Pancreas (tissue), 10 donors: ENCODE measurements at places on chromosomes 4 and X. TPM values are rescaled to one million over a fixed set of nuclear protein-coding genes. Genes with fewer than 3 reads are reported as not detected.
A peak's percentile ranks its signal among the peaks of the same experiment; 100 is the strongest.

Gene TCEAL6
- polyA plus RNA-seq = 2.2 TPM

DNA sequence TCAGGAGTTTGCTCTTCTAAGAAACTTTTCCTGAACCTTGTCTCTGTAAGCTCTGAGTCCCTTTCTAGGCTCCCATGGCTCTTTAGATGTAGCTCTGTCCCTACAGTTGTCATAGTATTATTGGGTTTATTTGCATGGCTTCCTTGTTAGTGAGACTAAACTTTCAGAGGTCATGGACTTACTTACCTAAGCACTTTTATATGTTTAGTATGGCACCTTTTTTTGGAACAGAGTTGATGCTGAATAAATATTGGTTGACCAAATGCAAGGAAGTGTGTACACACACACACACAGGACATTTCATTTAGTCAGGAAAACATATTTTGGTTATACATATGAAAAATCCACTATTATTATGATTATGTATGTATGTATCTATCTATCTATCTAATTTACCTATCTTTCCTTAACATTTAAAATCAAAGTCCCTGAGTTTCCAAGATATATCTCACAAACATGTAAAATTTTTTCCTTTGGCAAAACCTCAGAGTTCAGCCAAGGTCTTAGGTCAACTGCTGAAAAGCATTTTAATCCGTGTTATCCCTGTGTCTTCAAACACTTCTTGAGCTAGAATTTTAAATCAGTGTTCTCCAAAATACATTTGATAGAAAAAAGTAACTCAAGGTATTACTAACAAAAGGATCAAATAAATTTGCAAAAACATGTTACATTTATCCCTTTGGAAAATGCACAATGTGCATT is 47.1 kb upstream of the GBA3 start:
- DNase-seq = no peak

DNA sequence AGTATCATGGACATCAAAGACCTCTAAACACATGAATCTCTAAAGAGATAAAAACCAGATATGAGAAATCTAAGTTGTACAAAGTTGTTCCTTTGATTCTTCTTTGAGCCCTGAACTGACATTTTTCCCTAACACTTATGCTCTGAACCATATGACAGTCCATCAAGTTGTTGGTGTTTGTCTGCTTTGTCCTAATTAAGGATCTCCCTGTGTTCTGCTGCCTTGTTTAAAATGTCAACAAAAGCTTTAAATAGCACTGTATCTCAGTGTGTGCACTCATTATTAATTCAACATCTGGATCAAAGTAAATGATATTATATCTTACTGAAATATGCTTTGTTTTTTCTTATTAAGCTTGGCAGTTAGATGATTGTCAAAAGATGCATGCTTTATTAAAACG is 321.8 kb downstream of the MAPK10 start:
- DNase-seq = no peak

- DNase-seq = no peak
These were observed 2.0 kb upstream of the ATRX start for GRCh38 chrX:77788050-77788449.

GRCh38 chrX:16418650-16419049 is 231.3 kb upstream of the S100G start:
- no peak for DNase-seq

GRCh38 chrX:11189097-11189496 is 78.0 kb downstream of the HCCS start:
- no peak for DNase-seq

Gene MAOB
- polyA plus RNA-seq = 15.1 TPM

DNA sequence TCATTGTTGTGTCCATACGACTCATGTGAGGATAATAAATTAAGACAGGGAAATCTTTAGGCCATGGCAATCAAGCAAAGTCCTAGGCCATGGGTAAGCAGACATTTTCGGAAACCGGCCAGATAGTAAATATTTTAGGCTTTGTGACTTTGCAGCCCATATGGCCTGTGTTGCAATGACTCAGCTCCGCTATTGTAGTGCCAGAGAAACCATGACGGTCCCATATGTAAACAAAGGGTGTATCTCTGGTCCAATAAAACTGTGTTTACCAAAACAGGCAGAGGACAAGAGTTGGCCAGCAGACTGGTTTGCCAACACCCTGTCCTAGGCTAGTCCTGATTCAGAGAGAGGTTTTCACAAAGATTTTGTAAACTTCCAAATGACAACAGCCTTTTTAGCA is 5.0 kb downstream of the FAM114A1 start:
- DNase-seq = peak; percentile 35

Gene PASD1
- not detected for polyA plus RNA-seq

DNA sequence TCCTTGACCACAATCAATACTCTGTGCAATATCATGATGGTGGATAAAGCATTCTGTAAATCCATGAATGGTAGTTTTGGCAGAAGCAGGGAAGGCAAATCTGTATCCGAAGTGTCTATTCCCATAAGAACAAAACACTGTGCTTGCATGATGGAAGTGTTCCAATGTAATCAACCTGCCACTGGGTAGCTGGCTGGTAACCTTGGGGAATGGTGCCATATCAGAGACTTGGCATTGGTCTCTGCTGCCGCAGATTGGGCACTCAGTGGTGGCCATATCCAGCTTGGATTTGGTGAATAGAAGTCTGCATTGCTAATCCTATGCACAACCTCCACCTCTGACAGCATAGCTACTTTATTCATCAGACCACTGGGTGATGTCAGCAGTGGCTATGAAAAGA is 114.3 kb upstream of the EMCN start:
- peak; percentile 87 for DNase-seq

DNA sequence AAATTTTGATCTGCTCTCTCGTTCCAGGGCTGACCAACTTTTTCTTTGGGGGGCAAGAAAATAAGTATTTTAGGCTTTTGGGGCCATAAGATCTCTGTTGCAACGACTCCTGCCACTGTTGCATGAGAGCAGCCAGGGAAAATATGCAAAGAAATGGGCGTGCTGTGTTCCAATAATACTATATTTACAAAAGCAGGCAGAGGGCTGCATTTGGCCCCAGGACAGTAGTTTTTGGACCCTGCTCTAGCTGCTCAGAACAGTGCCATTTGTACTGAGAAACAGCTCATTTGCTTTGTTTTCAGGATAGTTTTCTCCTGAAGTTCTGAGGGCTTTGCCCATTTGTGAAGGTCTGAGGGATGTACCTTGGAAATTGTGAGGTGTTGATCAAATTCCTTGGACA is 135.1 kb upstream of the MBNL3 start:
- DNase-seq = no peak

DNA sequence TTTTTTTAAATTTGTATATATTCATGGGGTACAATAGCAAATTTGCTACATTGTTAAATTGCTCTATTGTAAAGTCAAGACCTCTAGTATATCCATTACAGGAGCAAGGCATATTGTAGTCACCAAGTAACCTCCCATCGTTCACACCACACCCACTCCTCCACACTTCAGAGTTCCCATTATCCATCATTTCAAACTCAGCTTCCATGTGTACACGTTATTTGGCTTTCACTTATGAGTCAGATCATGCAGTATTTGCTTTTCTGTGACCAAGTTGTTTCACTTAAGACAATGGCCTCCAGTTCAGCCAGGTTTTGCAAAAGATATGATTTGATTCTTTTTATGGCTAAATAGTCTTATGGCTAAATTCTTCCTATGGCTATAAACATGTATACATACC is 2614.2 kb downstream of the PCDH7 start:
- no peak for DNase-seq

Gene TMPRSS11A
- polyA plus RNA-seq = not detected

Gene TMPRSS11F
- not detected for polyA plus RNA-seq

DNA sequence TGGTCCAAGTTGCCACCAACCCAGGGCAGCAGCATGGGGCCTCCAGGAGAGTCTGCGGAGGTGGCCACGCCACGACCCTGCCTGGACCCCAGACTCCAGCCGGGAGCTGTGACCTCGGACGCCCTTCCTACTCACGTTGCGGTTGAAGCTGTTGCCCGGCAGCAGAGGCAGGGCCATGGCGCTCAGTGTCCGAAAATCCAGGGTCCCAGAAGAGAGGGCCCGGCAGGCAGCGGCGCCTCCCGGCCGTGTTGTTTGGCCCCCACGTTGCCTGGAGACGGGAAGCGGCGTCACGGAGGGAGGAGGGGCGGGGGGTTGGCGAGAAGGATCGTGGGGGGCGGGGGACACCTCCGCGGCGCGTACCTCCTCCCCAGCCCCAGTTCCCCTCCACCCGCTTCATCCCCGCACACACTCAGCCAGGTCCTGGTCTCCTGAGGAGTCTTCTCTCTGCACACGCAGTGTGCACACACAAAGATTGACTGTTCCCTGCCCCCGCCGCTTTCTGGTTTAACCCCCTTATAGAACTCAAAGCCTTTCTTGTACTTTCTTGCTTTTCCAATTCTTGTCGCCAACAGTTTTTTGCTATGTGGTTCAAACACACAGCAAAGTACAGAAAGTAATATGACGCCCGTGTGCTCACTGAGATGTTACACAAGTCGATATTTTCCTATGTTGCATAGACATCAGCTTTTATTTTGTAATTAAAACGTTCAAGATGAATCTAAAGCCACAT is at the start of gene EFHC2:
TSS of gene EFHC2 (minus strand) at position 261 of the 730 bp plus-strand sequence. CDS start at position 177, 84 bp downstream.
- DNase-seq = peak; percentile 10

Gene GPC3
- 2.9 TPM for polyA plus RNA-seq

DNA sequence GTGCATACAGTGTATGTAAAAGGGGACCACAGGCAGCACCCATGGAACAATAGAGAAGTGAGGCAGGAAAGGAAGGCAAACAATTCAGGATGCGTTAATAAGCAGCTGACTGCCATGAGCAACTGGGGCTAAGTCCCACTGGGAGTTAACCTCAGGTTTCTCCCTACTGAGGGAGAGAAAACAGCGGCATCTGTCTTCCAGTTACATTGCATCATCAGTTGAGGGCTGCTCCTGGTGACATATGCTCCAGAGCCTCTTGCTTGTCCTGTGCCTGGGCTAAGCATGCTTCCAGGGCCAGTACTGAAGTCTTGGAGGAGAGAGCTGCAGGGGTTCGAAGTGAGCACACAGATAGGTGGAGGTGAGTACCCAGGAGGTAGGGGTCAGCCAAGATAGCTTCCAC is 24.3 kb downstream of the RAI2 start:
- no peak for DNase-seq

- DNase-seq = no peak
These were observed 80.3 kb upstream of the DCLK2 start for GRCh38 chr4:149997881-149998421.

GRCh38 chr4:38567457-38567856 is 96.5 kb upstream of the KLF3 start:
- no peak for DNase-seq

Gene IL3RA
- polyA plus RNA-seq = 5.8 TPM

GRCh38 chrX:66622209-66622608 is 16.7 kb downstream of the EDA2R start:
- DNase-seq = no peak

DNA sequence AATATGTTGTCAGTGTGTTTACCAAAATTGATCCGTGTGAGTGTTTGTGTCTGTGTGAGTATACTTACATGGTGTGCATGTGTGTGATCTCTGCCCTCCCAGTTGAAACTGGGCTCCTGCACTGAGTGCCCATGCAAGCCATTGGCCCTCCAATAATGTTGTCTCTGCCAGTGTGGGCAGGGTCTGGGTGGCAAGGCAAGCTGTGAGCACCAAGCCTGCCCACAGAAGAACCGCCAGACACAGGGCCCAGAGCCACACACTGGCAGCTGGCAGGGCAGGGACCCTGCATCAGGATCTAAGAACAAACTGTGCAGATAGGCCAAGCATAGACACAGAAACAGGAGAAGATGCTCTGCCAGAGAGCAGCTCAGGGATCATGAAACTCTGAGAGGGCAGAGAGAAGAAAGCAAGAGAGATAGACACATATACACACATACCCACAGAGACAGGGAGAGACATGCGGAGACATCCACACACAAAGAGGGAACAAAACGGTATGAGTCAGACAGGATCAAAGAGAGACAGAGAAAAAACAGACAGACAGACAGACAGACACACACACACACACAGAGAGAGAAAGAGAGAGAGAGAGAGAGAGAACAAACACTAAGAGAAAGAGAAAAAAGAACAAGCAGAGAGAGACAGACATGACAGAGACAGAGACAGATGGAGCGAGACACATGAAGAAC is 555.0 kb downstream of the MID1IP1 start:
- DNase-seq = no peak

Gene ARHGEF38
- polyA plus RNA-seq = 6.8 TPM

DNA sequence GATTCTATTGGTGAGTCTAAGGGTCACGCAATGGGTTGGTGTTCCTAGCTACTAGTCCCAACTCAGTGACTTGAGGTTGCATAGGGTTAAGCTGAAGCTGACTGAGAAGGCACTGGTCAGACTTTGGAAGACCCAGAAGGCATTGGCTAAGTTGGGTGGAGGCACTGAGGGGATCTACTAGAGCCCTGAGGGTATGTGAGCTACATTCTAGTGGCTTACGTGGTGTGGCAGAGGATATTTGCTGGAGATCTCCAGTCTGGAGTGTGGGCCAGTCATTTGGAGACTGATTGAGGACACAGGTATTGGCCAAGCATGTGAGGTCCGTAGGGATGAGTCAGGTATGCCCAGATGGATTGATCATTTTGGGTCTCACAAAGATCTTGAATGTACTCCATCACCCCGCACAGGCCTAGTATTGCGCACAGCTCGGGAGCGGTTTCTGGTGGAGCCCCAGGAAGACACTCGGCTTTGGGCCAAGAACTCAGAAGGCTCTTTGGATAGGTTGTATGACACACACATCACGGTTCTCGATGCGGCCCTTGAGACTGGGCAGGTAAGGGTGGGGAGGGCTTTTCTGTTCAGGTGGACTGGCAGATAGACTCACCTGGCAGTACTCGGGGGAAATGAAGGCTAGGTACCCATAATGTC is 7.2 kb downstream of the USP11 start:
- DNase-seq = no peak

DNA sequence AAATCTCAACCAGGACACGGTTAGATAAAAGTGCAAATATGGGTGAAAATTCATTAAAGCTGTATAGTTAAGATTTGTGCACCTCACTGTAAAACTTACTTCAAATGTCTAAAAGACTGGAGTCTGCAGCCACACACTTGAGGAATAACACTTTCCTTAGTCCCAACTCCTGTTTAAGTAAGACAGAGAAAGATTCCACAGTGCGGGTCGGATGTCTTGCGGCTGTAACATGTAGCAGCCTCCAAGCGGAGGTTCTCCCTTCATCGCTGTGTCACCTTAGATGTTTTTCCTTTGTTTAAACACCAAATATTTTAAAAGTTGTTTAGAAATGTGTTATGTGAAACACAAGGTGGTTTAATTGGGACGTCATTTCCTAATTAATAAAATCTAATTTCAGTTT is 905 bp upstream of the MAEA start:
- no peak for DNase-seq

- DNase-seq = no peak
These were observed 102.7 kb upstream of the TENM3 start for GRCh38 chr4:182140547-182140946.

Gene ADAMTS3
- polyA plus RNA-seq = 0.09 TPM

DNA sequence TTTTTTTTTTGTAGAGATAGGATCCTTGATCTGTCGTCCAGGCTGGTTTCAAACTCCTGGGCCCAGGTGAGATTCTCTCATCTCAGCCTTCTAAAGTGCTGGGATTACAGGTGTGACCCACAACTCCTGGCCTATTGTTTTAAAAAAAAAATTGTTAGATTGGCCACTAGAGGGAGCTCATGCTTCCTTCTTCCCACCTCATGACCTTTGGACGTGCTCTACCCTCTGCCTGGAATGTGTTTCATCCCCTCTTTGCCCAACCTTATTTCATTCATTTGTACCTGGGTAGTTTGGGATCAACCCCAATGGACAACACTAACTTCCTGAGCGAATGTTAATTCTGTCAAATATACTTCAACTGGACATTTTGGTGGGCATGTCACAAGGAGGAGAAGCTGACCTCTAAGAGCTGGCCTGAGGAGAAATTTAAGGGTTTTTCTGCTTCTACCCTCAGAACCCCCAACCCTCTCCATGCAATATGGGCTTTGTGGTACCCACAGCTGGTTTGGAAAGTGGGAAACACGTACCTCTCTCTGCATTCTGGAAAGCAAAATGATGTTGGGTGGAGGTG is 6.4 kb downstream of the PPEF2 start:
- DNase-seq = no peak
